Karpas-422 (cell line): ENCODE measurements at places on chromosomes 6 and 20.
A peak's percentile ranks its signal among the peaks of the same experiment; 100 is the strongest.

DNA sequence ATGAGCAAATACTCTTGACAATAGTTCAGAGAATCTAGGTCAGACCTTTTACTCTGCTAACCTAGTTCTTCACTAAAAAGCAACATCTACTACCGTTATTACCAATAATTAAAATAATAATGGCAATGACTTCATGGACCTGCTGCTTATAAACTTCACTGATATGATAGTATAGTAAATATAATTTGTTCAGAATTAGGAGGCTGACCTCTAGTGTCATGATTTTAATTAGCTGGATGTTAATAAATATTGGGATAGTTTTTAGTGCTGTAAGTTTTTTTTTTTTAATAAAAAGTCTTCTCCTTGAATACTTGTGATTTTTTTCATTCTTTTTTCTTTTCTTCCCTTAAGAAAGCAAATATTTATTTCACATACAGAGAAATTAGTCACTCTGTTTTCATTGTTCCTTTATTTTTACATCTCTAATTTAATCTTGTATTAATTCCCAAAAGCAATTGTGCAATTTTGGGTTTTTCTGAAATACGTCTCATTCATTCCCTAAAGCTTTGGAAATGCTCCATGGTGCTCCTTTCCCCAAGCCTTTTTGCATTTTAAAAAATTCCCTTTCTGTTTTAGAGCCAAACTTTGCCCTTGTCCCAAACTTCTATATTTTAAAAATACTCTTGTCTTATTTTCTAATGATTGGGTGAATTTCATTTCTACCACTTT, 46.6 kb upstream of the UST start:
- DNase-seq = no peak

DNA sequence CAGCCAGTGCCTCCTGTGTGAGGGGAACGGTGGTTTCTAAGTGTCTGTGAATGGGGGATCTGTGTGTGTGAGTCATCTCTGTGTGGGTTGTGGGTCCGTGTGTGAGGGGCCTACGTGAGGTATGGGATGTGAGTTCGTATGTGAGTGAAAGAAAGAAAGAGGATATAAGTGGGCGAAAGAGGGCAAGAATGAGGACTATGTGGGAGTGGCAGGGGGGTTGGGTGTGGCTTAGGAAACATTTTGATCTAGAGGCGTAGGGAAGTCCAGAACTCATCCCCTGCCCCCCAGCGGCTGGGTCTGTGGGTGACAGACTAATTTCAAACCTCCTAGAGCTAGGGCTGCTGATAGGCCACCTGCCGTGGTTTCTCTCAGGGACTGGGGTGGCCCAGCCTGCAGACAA, 35.5 kb downstream of the DHX35 start:
- peak; percentile 79 for DNase-seq

- no peak for DNase-seq
These were observed 71.0 kb upstream of the SUPT3H start for GRCh38 chr6:45448417-45449389.

GRCh38 chr6:20302168-20302567, 89.9 kb upstream of the MBOAT1 start:
- DNase-seq = no peak

DNA sequence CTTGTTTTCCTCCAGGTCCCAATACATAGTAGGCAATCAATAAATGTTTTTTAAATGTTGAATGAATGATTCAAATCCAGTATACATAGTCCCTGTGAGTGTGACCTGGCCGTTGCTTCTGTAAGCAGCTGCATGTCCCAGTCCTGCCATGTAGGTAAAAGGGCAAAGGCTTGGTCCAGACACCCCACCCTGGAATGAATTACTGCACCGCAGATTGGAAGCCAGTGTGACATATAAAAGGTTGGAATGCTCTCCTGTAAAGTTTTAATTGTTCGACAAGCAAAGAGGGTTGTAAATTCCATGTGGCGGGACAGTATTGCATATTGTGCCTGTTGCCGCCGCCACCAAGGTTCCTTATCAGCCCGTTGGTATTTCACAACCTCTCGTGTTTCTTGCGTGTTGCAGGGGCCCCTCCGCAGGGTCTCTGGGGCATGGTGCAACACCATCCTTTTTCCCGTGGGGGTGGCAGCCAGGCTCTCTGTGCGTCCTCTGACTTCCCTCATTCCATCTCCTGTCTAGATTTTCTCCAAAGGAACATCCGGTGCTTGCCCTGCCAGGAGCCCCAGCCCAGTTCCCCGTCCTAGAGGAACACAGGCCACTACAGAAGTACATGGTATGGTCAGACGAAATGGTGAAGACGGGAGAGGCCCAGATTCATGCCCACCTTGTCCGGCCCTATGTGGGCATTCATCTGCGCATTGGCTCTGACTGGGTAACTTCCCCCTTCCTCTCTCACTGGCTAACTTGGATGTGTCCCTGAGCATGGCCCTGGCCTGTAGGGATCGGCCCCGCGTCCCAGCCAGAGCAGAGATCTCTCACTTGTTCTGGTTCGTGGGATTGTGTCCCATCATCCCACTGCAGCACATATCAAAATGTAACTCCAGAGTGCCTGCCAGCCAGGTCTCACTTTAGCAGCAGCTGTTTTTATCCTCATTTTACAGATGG, 20.3 kb downstream of the POFUT1 start:
- no peak for DNase-seq

GRCh38 chr20:58043236-58044140, 185.0 kb downstream of the ANKRD60 start:
- no peak for DNase-seq

DNA sequence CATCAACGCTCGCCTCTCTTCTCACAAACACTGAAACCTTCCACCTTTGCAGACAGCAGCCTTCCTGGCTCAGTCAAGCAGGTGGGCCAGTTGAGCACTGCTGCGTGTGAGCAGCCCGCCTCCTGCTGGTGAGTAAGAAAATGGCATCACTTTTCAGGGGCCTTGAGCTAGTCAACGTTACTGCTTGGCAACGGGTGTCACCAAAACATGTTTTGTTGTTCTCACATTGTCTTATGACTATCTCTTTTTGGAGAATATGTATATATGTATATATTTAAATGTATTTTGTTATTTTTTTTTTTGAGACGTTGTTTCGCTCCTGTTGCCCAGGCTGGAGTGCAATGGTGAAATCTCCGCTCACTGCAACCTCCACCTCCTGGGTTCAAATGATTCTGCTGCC, 97.0 kb upstream of the AGPAT4 start:
- DNase-seq = peak; percentile 86

DNA sequence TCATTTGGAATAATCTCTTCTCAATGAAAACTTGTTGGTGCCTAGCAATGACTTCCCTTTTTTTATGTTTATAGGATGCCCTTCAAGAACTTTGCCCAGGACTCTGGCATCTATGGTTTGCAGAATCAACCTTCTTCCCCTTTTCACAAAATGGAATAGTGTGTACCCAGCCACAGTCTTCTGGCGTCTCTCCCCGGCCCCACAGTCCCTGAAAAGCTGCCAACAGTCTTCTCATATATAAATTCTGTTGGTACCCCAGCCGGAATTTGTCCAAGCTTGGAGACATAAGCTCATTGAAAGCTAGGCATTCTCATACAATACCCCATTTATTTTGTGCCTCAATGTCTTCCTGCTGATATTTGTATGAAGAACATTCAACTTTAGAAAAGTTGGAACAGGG, 26.4 kb upstream of the MCM3 start:
- no peak for DNase-seq

DNA sequence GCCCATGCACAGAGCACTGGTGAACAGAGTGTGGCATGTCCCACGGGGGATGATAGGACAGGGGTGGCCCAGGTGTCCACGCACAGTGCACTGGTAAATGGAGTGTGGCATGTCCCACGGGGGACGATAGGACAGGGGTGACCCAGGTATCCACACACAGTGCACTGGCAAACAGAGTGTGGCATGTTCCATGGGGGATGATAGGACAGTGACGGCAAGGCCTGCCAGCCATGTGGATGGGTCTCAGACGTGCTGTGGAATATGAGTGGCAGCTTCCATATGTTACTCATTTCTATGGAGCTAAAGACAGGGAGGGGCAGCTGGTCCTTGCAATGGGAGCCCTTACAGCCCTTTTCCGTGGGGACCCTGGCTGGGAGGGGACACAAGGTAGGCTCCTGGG, 168.7 kb downstream of the CDH4 start:
- DNase-seq = no peak

- peak; percentile 79 for DNase-seq
These were observed 15.1 kb upstream of the RTF2 start for GRCh38 chr20:56453352-56453751.

- no peak for DNase-seq
These were observed 842.0 kb downstream of the HACE1 start for GRCh38 chr6:104017410-104018381.

DNA sequence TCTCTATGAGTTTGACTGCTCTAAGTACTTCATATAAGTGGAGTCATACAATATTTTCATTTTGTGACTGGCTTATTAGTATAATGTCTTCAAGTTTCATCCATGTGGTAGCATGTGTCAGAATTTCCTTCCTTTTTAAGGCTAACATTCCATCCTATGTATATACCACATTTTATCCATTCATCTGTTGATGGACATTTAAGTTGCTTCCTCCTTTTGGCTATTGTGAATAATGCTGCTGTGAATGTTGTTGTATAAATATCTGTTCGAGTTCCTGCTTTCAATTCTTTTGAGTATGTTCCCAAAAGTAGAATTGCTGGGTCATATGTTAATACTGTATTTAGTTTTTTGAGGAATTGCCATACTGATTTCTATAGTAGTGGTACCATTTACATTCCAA, 79.5 kb downstream of the PTPRA start:
- no peak for DNase-seq

DNA sequence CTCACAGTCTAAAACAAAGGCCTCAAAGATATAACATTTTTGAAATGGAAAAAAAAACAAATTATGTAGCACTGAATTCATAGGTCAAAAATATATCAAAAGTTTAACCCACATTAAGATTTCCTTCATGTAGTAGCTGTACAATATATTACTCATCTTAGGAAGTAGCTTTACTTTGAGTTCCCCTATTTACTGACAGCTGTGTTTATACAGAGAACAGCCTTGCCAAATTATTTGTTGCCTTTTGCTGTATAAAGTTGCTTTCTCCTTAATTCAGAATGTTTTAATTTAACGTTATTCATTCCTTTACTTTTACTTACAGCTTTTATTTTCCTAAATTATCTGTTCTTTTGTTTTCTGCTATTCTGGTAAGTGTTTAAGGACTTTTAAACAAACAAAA, 181.0 kb downstream of the COL12A1 start:
- DNase-seq = no peak

DNA sequence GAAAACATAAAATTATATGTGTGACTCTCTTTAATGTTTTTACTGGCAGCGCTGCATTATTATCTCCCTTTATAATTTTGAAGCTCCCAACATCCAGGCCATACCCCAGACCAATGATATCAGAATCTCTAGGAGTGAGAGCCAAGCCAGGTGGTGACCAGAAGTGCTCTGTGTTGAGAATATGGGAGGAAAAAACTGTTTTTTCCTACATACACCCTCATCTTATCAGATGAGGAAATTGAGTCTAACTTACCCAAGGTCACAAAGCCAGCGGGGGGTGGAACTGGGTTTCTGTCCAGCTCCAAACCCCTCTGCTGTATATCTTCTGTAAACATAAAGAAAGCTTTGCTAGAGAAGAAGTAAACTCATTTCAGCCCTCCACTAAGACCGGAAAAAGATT, 42.5 kb downstream of the LY86 start:
- no peak for DNase-seq

DNA sequence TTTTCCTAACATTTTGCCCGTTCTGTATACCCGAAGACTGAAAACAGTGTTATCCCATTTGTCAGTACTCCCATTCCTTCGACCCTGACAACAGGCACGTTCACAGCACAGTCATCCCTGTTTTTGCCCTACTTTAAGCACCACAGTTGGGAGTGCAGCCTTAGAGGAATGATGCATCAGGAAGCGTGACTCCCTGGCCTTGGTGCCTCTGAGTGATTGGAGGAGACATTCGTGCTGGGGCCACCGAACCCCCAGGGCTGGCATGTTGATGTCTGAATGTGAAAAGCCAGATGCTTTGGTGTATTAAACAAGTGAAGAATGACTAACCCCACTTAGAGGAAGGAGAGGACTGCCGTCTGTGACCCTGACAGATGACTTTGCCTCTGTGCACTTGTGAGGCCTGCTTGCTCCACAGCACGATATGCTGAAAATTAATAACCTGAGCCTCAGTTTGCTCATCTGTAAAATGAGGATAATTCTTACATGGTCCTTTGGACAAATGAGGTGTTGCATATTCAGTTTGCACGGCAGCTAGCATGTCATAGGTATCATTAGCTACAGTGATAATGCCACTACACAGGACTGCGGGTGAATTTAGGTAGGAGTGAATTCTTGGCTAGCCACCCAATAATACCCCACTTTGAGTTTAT, 36.0 kb downstream of the STK35 start:
- no peak for DNase-seq

DNA sequence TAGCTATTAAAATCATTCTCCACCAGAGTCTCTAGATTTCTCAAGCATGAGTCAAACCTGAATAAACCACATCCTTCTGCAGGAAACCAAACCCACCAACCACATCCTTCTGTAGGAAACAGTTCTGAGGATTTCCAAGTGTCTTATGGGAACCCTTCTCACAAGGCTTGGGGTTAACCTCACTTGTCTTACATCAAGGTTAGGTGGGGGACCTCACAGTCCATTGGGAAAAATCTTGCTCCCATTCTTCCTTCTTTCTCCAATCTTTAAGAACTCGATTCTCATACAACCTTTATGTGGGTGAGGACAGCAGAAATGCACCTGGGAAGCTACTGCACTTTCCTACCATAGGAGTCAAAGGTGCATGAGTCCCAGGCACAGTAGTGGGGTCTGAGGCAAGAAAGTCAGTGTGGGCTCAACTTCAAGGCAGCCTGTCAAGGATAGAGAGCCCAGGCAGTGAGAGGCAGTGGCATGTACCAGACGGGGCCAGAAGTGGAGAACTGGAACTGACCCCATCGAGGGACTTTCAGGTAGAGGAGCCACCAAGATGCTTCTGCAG, 114.5 kb downstream of the SLC22A3 start:
- no peak for DNase-seq

DNA sequence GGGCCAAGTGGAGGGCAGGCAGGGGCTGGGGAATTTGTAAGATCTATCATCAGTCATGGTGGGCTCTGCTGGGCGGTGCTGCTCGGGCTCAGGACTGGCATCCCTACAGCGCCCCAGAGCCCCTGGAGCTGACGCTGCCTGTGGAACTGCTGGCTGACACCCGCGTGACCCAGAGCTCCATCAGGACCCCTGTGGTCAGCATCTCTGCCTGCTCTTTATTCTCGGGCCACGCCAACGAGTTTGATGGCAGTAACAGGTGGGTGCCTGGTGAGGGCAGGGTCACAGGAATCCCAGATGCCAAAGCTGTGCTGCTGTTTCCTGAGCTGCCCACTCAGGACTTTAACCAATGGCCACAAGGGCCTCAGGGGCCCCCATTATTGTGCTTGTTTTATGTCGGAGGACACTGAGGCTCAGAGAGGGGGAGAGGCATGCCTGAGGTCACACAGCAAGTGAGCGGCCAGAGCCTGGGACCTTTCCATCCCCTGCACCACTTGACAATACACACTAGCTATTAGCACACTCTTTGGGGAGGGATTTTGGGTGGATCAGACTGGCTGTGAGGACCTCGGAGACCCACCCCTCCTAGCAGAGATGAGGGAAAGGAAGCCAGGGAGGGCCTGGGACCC, 6.3 kb downstream of the BPIFB2 start:
- DNase-seq = no peak

- no peak for DNase-seq
These were observed 138.2 kb upstream of the PLCB4 start for GRCh38 chr20:8930726-8931125.

GRCh38 chr6:24376871-24377270, 19.0 kb upstream of the DCDC2 start:
- no peak for DNase-seq
